ENCODE measurements at places on chromosomes 2 and 18.

DNA sequence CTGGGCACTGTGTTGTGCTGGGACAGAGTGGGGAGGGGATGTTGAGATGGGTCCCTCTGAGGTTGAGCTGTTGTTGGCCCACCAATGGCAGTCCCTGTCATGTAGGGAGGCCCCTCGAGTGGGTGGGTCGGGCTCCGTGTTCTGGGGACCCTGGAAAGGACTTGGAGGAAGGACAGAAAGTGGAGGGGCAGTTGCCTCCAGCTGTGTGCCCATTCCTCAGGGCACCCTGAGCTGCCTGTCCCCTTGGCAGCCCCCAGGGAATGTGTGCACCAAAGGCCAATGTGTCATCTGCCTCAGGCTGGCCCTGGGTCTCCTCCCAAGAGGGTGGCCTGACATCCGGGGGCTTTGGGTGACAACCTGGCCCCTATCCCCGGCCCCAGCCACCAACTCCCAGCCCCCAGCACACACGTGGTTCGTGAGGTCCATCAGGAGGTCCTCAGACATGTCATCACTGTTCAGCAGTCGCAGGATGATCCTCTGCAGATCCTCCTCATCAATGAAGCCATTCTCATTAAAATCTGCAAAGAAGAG lies 57.7 kb downstream of the CIB4 start:
- DNase-seq: no peak

- no peak for DNase-seq
These were observed 7.6 kb downstream of the OSR1 start for GRCh38 chr2:19350678-19351401.

- DNase-seq: peak; percentile 13
These were observed 164.7 kb downstream of the AGAP1 start for GRCh38 chr2:235658351-235659174.

- no peak for DNase-seq
These were observed 198.4 kb downstream of the BABAM2 start for GRCh38 chr2:28088970-28089369.

GRCh38 chr2:64114063-64114911 lies 29.9 kb downstream of the PELI1 start:
- DNase-seq: no peak

DNA sequence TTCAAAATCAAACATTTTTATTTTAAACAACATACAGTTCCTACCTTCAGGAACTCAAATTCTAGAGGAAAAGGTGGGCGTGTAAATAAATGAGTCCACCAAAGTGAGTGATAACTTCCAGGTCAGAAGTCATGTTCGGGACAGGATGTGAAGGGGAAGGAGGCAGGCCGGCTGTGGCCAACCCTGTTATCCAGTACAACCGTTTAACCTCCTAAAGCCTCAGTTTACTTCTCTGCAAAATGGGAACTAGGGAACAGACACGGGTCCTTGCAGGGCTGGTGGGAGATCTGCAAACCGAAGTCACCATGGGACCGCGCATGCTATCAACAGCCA lies 373 bp downstream of the EIPR1 start:
- no peak for DNase-seq

- no peak for DNase-seq
These were observed 1599.3 kb upstream of the PIK3C3 start for GRCh38 chr18:40355726-40356125.

DNA sequence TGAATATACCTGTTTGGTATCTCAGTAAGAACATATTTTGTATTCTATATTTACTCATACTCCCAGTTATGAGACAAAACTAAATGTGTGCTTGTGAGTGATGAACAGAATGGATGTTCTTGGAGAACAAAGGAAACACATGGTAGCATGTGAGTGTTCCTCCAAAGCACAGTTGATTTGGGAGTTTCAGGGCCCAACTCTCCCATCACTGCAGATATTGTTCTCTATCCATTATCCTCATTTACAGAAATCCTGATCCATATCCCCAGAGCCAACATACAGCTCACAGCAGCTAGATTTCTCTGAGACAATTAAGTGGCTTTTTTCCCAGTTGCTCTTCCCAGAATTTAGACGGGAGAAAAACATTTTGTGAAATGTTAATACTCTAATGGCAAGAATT lies 75.6 kb upstream of the MAPRE2 start:
- no peak for DNase-seq

DNA sequence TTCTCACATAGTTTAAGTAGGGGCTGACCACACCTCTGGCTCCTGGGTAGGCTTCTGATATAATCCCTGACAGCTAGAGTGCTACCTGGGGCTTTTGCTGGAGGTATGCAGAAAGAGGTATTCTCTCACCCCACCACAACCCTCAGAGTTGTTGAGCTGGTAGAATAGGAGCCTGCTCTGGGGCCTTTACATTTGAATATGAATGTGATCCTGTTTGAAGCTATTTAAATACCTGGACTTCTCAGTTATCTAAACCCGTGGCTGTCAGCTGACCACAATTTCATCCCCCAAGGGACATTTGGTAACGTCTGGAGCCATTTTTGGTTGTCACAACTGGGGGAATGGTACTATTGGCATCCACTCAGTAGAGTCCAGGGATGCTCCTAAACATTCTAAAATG lies 669.1 kb downstream of the SATB2 start:
- DNase-seq: no peak

GRCh38 chr2:19899985-19900930 lies 1.5 kb downstream of the TTC32 start:
- DNase-seq: no peak

DNA sequence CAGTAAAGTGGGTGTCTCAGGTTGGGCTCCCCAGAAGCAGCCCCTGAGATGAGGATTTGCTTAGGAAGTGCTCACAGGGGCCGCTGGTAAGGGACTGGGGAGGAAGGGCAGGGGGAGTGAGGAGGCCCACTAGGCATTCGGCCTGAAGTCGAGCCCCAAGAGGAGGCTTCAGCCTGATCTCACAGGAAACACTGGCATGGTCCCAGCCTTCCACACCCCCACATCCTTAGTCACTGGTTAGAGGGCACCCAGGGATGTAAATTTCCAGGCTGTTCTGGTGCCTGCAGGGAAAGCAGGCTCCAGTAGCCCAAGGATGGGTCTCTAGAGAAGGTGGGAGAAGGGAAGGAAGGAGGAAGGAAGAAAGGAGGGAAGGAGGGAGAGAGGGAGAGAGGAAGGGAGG lies 22.4 kb upstream of the KCNK3 start:
- DNase-seq: no peak

- DNase-seq: no peak
These were observed 176.5 kb upstream of the SPRED2 start for GRCh38 chr2:65608916-65609315.

DNA sequence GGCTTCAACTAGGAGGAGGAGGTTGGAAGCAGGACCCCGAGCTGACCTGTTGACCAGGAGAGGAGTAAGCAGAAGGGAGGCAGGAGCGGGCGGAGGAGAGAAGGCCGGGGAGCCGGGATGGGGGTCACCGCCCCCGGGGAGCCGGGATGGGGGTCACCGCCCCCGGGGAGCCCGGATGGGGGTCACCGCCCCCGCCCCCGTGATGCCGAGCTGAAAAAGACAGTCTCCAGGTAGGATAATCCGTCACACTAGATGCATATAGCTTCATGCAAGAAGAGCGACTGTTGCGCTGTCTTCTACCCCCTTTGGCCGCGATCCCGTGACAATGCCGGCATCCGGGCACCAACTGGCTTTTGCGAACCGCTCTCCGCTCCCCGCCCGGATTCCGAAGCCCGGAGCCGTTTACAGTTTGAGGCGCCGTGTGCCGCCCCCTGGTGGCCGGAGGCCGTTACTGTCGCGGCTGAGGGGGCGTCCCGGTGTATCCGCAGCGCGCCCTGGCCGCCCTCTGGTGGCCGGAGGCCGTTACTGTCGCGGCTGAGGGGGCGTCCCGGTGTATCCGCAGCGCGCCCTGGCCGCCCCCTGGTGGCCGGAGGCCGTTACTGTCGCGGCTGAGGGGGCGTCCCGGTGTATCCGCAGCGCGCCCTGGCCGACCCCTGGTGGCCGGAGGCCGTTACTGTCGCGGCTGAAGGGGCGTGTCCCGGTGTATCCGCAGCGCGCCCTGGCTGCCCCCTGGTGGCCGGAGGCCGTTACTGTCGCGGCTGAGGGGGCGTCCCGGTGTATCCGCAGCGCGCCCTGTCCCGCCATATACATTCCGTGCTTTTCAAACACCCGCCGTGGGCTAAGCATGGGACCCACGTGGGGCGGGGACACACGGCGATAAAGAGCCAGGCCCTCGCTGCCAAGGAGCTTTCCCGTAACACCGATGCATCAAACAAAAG lies 89.6 kb downstream of the ACTR3 start:
- DNase-seq: no peak

- DNase-seq: peak; percentile 5
These were observed 65.4 kb downstream of the DIS3L2 start for GRCh38 chr2:232026910-232027309.

GRCh38 chr2:83280391-83280790 lies 1178.7 kb downstream of the SUCLG1 start:
- no peak for DNase-seq

DNA sequence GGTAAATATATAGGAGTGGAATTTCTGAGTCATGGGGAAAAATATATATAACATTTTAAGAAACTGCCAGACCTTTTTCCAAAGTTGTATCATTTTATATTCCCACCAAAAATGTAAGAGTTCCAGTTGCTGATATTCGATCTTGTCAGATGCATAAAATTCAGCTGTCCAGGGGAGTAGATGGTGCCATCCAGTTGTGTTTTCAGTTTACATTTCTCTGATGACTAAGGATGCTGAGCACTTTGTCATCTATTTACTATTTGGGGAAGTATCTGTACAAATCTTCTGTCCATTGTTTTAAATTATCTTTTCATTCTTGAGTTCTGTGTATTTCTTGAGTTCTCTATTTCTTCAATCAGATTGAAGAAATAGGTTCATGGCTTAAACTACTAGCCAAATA lies 126.1 kb downstream of the RTN4 start:
- no peak for DNase-seq
